ENCODE measurements at places on chromosomes 1 and 21.

DNA sequence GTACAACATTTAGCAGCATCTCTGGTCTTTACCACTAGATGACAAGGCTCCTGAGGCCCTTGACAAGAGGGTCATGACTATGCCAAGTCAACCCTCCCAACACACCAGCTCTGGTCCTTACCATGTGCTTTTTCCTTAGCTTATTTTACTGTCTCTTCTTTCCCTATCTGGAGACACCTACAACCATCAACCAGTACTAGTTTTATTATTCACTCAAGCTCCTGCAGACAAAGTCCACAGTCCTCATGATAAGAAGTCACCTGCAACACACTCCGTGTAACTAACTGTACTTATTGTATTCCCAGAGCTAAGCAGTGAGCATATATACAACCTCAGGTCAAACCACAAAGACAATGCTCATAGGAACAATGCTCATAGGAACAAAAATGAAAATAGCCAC is 15.3 kb downstream of the PABPC4 start:
- no peak for DNase-seq

DNA sequence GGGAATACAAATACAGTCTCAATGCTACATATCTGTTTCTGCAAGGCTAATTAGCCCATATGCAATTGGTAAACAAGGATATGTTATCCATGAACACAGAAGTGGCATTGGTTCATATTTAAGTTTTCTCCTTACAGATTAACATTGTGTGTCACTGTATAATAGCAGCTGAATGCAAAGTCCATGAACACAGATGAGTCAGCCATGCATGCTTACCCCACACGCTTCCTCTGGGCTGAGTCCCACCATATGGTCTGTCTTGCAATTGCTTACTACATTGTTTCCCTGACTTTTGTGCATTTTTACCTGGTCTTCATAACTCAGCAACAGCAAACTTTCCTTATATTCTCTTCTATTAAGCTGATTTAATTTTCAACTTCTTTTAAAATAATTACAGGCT is 41.5 kb upstream of the TSNAX start:
- DNase-seq: no peak

GRCh38 chr21:25635310-25635709 is 3.7 kb upstream of the JAM2 start:
- DNase-seq: no peak

- no peak for DNase-seq
These were observed 38.6 kb downstream of the EIF2B3 start for GRCh38 chr1:44947774-44948311.

DNA sequence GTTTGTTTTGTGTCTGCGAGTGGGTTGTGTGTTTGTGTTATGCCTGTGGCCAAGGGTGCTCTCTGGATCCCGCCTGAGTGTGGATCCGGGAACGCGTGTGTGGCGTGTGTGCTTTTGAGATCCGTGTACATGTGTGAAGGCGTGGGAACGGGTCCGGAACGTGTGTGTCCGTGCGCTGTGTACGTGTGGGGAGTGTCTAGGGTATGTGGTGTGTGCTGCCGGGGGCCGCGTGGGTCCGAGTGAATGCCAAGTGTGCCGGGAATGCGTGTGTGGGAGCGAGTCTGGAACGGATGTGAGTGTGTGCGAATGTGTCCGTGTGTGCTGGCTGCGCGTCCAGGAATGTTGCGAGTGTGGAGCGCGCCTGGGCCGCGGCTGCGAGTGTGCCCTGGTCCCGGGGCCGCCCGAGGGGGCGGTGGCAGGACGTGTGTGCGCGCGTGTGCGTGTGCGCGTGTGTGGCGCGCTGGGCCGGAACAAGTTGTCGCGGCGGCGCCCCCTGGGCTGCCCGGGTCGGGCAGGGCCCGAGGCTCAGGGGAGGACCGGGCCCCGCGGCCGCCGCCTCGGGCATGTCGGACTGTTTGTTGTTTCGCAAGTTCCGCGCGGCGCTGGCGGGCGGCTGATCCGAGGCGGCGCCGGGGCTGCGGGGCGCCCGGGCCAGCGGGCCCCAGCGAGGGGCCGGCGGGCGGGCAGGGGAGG is 953 bp downstream of the PTPRU start:
- DNase-seq: no peak

- no peak for DNase-seq
These were observed 73.5 kb downstream of the EPS15 start for GRCh38 chr1:51445351-51446090.

GRCh38 chr1:236685205-236685916 is 938 bp upstream of the ACTN2 start:
- DNase-seq: no peak

DNA sequence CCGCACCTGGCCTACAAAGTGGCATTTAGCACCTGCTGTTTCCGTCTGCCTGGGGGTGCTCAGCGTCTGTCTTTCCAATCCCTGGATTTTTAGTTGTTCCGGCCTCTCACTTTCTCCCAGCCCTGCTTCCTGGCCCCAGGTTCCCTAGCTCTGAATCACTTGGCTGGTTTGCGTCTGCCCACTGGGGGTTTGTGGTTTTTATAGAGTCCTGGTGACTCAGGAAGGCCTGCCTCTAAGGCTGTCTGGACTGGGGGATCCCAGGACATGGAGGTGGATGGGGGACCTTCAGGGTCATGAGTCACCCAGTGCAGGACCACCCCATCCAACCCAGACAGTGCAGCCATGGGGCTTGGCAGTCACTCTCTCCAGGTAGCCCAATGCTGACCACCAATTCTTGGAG is 53.5 kb downstream of the MRPL37 start:
- no peak for DNase-seq

GRCh38 chr21:38355992-38356781 is 99.4 kb downstream of the KCNJ15 start:
- DNase-seq: peak; percentile 22

- DNase-seq: peak; percentile 16
These were observed 59.6 kb upstream of the ITPKB start for GRCh38 chr1:226798427-226799411.

GRCh38 chr1:160127865-160128523 is 12.4 kb downstream of the ATP1A2 start:
- DNase-seq: no peak

DNA sequence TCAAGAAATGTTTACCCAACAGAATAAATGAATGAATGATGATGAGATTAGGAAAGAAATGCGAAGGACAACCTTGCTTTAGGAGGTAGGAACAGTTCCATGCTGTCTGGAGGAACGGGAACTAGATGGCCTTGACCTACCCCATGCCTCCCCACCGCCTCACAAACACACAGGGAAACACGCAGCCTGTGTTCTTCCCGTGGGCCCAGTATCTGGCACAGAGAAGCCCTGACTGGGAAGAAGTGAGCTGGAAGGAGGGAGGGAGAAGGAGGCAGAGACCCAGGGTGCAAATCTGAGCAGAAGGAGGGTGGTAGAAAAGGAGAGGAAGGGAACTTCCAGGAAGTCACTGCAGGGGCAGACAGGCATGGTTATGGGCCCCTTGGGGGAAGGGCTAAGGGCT is 3.5 kb upstream of the ADORA1 start:
- no peak for DNase-seq

- no peak for DNase-seq
These were observed at the start of gene KCNE2 for GRCh38 chr21:34363733-34364132. Gene KCNE2, plus strand, starts transcription at chr21:34364006. Its CDS starts 6,473 bp downstream, at chr21:34370479.

DNA sequence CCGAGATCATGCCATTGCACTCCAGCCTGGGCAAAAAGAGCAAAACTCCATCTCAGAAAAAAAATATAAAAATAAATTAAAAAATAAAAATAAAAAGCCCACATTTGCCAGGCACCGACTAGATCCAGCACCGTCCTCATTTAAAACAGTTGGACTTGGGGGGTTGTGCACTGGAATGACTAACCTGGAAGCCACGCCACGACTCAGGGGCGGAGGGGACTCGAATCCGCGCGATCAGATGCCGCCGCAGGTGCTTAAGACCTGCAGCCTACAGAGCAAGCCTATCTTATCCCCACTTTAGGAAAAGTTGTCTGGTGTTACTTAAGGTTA is 38.5 kb downstream of the ZBTB8OS start:
- DNase-seq: no peak

- no peak for DNase-seq
These were observed 456 bp downstream of the PTPN14 start for GRCh38 chr1:214550857-214551435.

DNA sequence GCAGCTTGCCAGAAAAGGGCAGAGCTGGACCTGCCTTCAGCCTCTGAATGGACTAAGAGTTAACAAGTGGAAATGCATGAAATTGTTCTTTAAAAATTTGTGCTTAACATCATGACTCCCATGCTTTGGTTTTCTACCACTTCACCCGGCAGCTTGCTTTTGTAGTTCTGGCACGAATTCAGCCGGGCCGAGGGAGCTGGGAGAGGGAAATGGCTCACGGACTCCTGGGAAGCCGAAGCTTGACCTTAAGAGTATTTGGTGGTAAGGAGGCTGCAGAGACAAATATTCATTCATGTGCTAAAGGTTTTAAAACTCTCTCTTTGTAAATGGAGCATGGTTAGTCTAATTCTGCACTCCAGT is 17.2 kb upstream of the GFI1 start:
- DNase-seq: no peak

- DNase-seq: no peak
These were observed 33.5 kb upstream of the MACF1 start for GRCh38 chr1:39170731-39171667.

GRCh38 chr1:240128366-240128765 is 36.7 kb downstream of the FMN2 start:
- DNase-seq: no peak

DNA sequence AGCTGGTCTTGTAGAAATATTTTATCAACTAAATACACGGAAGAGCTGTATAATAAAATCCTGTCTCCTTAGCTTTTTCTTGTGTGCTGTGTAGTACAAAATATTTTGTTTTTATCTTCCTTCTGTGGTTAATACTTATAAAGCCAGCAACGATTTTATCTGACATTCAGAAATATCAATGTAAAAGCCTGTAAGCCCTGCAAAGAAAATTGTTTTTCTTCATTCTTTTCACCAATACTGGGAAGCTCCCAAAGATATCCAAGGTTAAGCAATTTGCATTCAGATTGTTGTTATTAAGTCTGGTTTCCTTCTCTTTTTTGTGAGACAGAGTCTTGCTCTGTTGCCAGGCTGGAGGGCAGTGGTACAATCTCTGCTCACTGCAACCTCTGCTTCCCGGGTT is 38.0 kb upstream of the KIF26B start:
- no peak for DNase-seq

GRCh38 chr1:43104027-43104763 is 67.9 kb downstream of the EBNA1BP2 start:
- no peak for DNase-seq

DNA sequence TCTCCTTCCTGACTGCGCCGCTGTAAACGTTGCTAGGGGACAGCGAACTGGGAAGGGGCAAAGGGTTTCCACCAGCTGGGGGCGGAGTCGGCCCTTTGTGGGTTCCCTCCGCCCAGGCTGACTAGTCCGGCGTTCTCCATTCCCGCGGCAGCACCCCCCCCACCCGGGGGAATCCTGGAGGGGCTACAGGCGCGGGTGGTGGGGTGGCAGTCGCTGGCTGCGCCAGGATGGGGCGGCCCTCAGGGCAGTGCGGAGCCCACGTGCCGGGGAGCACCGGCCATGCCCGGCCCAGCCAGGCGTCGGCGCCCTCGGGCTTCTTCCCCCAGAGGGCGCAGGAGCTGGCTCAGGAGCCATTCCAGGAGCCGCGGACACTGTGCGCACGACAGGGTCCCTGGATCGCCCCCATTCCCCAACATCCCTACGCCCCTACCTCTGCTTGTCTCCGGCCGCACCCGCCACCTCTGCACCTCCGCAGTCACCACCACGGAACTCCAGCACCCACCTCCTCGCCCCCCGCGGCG is 476 bp downstream of the BATF3 start:
- DNase-seq: peak; percentile 21

DNA sequence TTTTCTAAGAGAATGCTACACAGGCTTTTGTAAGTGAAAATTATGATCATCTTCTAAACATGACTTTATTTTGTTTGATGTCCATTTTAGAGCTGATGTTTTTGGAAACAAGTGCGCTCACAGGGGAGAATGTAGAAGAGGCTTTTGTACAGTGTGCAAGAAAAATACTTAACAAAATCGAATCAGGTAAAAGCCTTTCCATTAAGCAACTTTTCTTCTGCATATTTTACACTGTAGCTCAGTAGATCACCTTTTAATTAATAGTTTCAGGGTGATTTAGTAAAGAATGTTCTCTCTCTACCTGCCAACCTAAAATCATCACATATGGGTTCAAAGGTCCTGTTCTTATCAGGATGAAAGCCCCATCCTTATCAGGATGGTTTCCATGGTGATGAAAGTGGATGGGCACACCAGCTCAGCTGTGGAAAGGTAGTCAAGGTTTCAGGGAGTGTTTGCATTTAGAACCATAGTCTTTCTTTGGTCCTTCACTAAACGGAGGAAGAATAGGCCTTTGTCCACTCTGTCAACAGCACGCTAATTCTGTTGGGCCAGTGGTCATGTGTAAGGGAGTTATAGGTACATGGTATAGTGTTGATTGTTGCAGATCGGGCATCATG is 28.1 kb downstream of the RAB4A start:
- no peak for DNase-seq

- no peak for DNase-seq
These were observed 20.8 kb upstream of the PDZK1IP1 start for GRCh38 chr1:47210666-47211065.

GRCh38 chr21:36323032-36323431 is 3.0 kb downstream of the MORC3 start:
- DNase-seq: no peak

GRCh38 chr1:167854184-167854583 is 59.8 kb downstream of the ADCY10 start:
- DNase-seq: no peak

DNA sequence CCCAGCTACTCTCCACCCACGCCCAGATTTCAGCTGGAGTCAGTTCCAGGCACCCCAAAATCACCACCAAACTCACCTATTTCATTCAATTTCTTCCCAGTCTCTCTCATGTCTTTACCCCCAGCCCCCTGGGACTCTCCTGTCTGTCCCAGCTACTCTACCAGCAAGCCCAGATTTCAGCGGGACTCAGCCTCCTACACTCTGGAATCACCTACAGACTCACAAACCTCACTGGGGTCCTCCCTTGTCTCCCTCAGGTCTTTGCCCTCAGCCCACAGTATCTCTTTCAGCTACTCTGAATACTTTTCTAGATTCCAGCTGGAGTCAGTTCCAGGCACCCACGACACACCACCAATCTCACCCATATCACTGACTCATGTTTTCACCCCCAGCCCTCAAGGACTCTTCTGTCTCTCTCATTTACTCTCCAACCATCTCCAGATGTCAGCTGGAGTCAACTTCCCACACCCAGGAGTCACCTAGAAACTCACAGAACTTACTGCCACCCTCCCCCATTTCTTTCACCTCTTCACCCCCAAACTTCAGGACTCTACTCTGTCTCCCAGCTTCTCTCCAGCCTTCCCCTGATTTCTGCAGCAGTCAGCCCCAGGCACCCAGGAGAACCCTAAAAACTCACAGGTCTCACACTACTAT is 1529.3 kb upstream of the TPTE start:
- DNase-seq: no peak

- DNase-seq: no peak
These were observed 33.9 kb downstream of the MRAP start for GRCh38 chr21:32332463-32332951.

All from stimulated activated CD8-positive, alpha-beta memory T cell treated with anti-CD3 and anti-CD28 coated beads, Interleukin-4, amount 100 ng/mL, for 4 hours (primary cell).